ENCODE measurements at places on chromosomes 7 and 10.

DNA sequence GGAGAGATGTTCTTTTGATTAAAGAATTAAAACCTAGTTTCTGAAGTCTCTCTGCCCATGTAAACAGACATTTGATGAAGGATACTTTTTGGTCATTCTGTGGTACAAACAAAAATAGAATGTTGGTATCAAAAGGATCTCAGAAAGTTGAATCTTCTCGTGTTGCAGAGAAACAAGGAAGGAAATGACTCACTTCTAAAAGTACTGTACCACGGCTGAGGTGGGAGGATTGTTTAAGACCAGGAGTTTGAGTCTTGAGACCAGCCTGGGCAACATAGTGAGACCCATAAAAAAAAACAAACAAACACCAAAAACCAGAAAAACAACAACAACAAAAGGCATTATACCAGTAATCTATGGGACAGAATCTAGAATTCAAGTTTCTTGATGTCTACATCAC is 69.7 kb downstream of the PRSS58 start:
- DNase-seq = no peak

DNA sequence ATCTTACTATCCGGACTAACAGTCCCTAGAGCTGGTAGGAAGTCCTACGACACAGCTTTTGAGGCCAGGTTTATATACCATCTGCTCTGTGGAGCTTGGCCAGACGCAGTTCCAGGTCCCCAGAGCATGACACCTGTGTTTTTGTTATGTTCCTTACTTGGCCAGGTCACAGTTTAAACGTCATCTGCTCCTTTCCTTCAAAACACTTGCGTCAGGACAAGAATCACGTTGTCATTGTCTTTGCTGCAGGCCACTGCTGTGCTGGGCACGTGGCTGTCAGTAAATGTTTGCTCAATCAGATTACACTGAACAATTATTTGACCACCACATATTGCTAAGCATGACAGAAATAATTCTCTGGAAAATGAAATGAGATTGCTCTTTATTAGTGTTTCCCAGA is 23.9 kb downstream of the SLC18A2 start:
- DNase-seq = no peak

DNA sequence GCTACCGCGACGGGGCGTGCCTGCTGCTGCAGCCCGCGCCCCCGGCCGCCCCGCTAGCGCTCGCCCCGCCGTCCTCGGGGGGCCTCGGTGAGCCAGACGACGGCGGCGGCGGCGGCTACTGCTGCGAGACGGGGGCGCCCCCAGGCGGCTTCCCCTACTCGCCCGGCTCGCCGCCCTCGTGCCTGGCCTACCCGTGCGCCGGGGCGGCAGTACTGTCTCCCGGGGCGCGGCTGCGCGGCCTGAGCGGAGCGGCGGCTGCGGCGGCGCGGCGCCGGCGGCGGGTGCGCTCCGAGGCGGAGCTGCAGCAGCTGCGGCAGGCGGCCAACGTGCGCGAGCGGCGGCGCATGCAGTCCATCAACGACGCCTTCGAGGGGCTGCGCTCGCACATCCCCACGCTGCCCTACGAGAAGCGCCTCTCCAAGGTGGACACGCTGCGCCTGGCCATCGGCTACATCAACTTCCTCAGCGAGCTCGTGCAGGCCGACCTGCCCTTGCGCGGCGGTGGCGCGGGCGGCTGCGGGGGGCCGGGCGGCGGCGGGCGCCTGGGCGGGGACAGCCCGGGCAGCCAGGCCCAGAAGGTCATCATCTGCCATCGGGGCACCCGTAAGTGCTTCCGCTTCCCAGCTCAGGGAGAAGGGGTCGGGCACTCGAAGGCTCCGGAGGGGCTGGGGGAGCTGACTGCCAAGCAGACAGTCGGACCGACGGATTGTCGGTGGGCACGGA is 761 bp downstream of the PTF1A start:
- no peak for DNase-seq

DNA sequence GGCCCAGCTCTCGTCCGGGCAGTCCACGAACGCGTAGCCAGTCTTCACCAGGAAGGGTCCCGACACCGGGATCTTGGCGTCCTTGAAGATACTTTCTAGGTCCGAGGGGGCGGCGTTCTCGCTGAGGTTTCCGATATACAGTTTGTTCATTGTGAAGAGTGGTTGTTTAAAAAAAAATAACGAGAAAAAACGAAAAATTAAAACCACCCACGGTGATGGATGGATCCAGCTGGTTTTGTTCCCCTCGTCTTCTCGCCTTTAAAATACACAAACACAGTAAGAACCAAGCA is 385 bp downstream of the IGF2BP3 start:
- DNase-seq = no peak

DNA sequence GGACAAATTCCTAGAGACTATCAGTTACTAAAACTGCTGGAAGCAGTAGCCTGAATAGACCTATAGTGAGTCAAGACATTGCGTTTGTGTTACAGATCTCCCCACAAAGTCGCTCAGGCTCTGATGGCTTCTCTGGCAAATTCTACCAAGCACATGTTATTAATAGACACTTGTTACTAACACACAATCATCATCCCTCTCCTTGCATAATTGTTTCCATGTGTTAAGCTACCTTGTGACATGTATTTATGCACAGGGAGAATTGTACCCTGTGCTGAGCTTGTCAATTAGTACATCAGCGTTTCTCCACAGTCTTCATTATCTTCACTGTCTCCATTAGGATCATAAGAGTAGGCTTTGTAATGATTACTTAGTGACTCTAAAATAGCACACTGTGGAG is 31.2 kb downstream of the DYNC2I1 start:
- DNase-seq = no peak

- DNase-seq = peak; percentile 21
These were observed 798 bp downstream of the ZNF425 start for GRCh38 chr7:149125189-149125862.

- DNase-seq = peak; percentile 53
These were observed 1.3 kb downstream of the CYTH3 start for GRCh38 chr7:6271060-6271658.

GRCh38 chr7:105577251-105577650 is 4.0 kb downstream of the EFCAB10 start:
- no peak for DNase-seq

DNA sequence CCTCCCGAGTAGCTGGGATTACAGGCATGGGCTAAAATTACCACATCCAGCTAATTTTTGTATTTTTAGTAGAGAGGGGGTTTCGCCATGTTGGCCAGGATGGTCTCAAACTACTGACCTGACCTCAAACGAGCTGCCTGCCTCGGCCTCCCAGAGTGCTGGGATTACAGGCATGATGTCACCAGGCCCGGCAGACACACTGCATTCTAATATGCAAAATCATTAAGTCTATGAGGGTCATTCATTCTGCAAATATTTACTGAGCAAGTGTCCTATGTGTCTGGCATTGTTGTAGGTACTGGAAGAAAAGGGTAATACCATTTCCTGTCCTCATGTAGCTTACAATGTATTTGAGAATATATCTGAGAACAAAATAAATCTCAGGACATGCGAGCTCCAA is 2.7 kb downstream of the PUS7 start:
- DNase-seq = no peak

DNA sequence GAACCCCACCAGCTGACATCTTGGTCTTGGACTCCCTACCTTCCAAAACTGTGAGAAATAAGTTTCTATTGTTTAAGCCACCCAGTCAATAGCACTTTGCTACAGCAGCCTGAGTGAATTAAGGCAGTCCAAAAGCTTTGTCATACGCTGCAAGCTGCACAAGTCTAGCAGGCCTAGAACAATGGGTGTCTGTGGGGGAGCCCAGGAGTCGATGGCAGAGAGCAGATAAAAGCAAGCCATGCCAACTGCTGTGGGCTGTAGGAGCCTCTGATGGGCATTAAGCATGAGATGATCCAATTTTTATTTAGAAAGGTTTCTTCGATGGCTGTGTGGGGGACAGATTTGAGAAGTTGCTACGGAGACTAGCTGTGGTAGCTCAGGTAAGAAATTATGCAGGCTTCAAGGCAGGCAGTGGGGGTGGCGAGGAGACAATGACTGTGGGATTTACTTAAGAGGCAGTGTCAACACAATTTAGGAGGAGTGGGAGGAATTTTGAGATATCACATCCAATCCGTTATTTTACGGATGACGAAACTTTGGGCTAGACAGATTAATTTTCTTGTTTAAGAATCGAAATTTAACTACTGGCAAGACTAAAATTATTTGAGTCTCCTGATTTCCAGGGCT is 110.4 kb downstream of the NRCAM start:
- DNase-seq = no peak

GRCh38 chr7:33904681-33905388 is 504 bp upstream of the BMPER start:
- no peak for DNase-seq

DNA sequence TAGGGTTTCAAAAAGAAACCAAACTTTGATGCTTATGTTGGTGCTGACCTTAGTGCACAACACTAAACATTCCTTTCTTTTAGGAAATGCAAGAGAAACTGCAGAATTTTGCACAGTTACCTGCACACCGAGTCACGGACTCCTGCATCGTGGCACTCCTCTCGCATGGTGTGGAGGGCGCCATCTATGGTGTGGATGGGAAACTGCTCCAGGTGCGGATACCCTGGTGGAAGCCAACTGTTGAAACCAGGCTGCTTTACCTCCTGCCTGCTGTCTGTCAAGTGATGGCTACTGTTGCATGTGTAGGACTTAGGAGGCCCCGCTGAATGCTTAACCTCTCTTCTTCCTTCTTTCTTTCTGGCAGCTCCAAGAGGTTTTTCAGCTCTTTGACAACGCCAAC is 11.7 kb downstream of the CASP2 start:
- peak; percentile 39 for DNase-seq

- no peak for DNase-seq
These were observed 37.0 kb downstream of the JAKMIP3 start for GRCh38 chr10:132102717-132103110.

- DNase-seq = no peak
These were observed 122.3 kb downstream of the WDR37 start for GRCh38 chr10:1178506-1178905.

DNA sequence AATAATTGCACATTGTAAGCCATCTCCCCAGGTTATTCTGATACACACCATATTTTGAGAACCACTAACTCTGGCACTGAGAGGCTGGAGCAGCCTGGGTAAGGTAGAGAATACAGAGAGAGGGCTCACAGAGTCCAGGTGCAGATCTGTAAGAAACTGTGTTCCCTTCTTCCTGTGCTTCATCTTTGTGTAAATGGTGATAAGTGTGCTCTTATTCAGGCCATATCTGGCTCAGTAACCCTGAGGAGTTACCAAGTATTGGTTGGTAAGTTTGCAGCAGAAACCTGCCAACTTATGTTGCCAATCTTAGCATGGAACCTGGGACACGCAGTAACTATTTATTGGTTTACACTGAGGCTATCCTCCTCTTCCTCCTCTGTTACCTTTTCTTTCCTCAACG is 16.2 kb upstream of the ICA1 start:
- DNase-seq = no peak

- no peak for DNase-seq
These were observed 26.6 kb upstream of the LEP start for GRCh38 chr7:128214463-128214862.

GRCh38 chr10:128206676-128207075 is 80.5 kb upstream of the MKI67 start:
- no peak for DNase-seq

GRCh38 chr7:77877791-77878190 is 79.2 kb downstream of the PHTF2 start:
- DNase-seq = no peak

- DNase-seq = no peak
These were observed 129.6 kb downstream of the DKK1 start for GRCh38 chr10:52443419-52444388.

GRCh38 chr10:96576277-96576980 is 10.4 kb downstream of the TM9SF3 start:
- DNase-seq = no peak

GRCh38 chr10:96416643-96417042 is 57.8 kb upstream of the OPALIN start:
- DNase-seq = peak; percentile 46

- no peak for DNase-seq
These were observed 361.6 kb upstream of the SHH start for GRCh38 chr7:156173748-156174353.

DNA sequence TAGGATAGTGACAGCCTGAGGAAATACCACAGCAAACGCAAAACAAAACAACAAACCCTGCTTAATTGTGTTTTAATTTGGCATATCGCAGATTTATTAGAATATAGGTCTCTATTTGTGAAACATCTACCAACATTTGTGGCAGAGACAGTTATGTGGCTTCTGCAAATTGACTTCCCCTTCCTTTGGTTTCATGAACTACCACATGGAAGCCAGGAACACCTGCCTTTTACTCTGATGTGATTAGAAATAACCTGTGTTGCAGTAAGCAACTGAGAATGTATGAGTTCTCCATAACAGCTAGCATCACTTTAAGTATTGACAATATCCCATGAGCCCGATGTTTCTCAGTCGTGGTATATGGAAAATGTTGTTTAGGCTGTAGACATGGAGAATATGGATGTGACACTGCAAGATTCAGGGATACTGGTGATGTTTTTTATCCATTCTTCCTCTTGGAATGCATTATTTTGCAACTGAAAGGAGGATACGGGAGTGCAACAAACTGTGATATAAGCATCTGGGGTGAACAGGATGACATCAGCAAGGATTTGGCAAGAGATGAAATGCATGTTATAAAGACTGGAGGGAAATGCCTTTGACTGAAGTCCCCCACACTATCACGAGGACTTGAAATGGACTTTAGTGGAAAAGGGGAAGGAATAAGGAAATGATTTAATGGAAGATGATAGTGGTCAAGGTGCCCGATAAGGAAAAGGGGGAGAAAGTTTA is 95.9 kb downstream of the CUBN start:
- no peak for DNase-seq

DNA sequence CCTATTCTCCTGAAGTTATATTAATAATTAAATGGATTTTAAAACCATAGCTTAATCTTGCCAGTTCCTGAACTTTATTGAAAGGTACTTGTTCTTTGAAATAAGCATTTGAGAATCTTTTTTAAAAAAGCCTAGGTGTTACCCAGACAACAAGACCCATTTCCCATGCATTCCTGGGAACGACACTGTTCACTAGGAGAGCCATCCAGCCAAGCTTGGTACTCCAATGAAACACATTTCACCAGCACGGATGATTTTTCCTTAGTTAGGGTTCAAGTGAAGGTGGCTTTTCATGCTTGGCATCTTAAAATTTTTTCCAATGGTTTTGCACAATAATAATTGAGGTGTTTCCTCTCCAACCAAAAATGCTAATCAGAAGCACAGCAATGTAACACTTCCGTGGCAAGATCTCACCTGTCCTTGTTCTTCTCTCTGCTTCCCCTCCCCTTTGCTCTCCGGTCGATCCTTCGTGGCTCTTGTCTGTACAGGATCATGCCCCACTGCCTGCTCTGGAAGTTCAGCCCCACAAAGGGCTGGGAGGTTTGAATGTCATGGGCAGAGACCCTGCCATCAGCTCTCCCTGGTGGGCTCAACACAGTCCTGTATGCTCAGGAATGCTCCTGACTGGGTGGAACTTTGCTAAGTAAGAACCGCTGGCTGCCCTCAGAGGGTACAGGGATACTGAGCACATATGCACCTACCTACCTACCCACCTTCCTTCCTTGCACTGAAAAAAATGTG is 69.7 kb upstream of the AQP1 start:
- DNase-seq = no peak

Data from RPMI8226 (cell line).